ENCODE measurements at places on chromosomes 5 and 9. TPM values are rescaled to one million over a fixed set of nuclear protein-coding genes. Genes with fewer than 3 reads are reported as not detected.

DNA sequence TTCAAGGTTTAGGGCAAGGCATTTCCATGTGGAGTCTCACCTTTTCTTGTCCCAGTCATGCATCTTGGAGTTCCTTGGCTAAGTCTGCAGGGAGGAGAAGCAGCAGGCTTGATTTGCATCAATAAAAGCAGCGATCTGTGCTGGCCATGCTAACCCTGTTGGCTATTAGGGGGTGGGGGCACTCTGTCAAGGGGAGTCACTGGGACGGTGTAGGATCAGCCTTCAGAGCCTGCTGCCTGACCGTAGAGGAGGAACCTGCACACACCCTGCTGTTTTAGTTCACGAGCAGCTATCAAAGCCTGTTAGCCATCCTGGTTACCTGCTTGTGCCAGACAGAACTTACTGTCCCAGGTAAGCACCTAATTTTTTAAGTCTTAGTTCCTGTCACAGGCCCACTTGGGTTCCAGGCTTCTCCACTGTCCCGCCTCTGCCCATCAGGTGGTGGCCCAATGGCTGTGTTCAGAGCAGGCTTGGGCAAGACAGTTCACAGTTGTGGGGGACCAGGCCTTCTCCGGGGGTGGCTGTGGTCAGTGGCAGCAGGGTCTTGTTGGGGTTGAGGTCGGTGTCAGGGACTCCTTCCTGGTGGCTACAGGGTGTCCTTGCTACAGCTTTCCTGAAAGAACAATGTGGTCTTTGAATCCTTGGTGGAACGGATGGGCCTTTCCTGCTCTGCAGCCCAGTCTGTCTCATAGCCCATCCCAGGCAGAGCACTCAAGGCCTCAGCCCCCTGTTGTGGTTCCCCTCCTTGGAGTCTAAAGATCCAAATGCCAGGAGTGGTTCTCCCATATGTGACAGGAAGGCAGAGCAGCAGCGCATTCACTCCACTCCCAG, 43.7 kb downstream of the SECISBP2 start:
- no peak for DNase-seq

DNA sequence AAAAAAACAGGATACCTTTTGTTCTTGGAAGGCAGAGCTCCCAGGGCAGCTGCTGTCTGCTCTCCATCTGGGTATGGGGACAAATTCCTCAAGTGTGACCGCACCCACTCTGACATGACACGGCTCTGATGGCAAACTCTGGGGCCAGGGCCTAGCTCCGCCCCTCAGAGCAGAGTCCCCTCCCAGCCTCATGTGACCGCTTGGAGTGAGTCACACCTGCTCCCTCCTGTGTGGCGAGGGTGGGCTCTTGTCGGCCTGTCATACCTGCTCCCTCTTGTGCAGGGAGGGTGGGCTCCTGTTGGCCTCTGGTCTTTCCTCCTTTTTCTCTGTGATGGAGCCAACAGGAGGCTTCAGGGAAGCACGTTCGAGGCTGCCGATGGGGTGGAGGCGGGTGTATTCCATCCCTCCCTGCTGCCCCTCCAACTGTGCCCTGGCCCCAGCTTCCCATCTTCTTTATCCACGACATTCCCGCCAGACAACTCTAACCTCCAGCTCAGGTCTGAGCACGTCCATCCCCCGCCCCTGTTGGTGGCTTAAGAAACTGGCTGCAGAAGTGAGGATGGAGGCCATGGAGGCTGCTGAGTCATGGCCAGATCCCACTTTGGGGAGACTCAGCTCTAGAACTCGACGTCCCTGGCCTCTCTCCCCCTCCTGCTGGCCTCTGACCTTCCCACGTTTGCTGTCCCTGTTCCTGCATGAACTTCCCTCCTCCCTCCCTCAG, 65.3 kb downstream of the OLFM1 start:
- DNase-seq: peak; percentile 12

DNA sequence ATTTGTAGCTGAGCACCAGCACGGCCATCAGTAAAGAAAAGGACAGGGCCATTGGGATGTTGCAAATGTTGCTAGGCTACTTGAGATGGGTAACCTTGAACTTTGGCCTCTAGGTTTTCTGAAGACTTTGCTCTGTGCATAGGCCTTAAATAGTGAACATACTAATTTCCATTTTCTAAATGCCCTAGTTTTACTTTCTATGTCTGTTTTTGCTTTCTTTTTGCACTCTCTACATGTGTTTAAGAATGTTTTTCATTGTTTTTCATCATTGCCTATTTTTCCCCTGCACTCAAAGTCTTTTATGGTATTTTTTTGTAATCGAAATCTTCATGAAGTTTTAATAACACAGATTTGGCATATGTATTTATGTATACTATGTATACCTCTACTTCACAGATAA, at the start of gene IFNA17:
Gene IFNA17 (minus strand): TSS at position 101 of the 400 bp plus-strand sequence. CDS start 49 bp downstream, at position 52.
- DNase-seq: no peak

GRCh38 chr5:144549580-144549979, 378.9 kb downstream of the KCTD16 start:
- DNase-seq: no peak

DNA sequence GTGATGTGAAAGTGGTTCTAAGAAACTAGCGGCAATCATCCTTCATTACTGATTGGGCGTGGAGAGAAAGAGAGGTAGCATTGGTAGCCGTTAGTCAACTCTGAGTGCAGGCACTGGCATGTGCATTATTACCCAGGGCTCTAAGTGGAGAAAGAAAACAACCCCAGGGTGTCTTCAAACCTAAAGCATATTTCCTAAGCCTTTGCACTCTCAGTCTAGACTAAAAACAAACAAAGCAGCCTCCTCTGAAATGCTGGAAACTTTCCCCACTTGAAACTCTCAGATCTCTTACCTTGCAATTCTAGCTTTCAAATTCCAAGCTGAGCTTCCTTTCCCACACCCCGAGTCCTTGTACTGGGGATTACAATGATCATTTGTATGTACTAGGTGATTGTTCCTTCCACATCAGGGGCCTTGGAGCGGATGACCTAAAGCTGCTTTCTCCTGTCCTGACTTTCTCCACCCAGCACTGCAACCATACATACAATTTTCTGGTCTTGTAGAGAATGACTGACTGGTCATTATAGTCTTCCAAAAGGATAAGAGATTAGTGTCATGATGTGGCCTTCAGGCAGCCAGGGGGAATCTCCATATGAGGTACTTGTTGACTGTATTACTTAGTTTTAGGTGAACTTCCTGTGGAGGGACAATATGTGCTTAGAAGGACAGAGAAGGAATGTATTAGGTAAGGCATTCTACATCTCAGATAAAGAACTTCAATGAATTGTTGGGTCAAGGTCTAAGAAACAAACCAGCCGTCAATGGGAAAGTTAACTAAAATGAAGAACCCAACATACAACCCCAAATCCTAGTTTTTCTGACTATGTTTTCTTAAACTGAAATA, 98.3 kb upstream of the CDKN2B start:
- no peak for DNase-seq

Gene SLC25A2
- 0.67 TPM for total RNA-seq

GRCh38 chr9:70060883-70061507, 17.3 kb downstream of the MAMDC2 start:
- DNase-seq: no peak

Gene CDKN2B
- total RNA-seq: 8.2 TPM

GRCh38 chr5:22567983-22568382, 285.2 kb downstream of the CDH12 start:
- no peak for DNase-seq

DNA sequence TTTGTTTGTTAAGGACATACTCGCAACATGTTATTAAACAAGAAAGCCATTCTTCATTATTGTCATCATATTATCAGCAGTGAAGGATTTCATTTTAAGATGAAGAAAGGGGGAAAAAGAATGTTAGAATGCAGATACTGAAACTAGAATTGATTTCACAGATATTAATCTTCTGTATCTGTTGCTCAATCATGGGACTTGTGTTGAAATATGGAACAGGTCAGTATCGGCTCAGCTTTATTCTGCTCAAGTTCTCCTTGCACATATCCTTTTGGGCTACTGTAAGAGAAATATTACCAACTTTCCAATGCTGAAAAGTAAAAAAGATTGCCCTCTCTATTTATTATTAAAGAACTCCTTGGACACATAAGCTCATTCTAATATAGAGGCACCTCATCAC, 13.8 kb upstream of the ANXA1 start:
- DNase-seq: no peak

GRCh38 chr9:130936285-130937117, 2.5 kb downstream of the FIBCD1 start:
- no peak for DNase-seq

Gene ESM1
- total RNA-seq: not detected

GRCh38 chr5:100550531-100551051, 15.4 kb downstream of the FAM174A start:
- no peak for DNase-seq

Gene ANKH
- 4.7 TPM for total RNA-seq

DNA sequence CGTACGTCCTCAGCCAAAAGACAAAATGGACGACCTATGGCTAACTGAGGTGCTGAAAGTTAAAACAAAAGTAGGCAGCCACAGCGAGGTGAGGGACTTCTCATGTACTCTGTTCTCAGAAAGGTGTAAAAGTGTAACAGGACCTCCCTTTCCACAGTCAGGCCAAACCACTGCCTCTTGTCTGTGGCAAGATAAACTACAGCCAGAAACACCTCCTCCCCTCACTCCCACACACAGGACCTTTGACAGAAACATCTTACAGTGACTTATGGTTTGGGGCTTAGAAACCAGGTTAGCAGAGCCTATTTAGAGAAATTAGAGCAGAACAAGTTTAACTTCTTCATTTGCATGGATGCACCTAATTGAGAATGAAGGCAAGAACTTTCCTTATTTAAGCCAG, 499.1 kb upstream of the GRIN3A start:
- DNase-seq: no peak

Measured in Caco-2 (cell line).